Germinal center (tissue), 1 donor: ENCODE measurements at places on chromosomes 11 and 22.

GRCh38 chr22:34113381-34113780 is 193.1 kb upstream of the LARGE1 start:
- no peak for DNase-seq

DNA sequence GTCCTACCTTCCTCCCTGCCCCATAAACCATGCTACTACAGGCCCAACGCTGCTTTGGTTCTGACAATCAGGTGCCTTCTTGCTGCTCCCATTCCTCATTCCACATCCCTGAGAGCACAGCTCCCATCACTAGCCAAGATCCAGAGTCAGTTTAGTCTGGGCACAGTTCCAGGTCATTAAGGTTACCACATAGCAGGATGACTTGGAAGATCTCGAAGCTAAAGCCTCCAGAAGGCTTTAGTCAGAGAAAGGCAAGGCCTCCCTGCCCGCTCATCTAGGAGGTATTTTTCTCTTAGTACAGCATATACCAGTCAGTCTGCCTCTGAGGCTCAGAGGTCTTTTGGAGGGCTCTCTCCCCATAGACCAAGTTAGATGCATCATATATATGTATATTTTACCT is 30.3 kb downstream of the TRIM66 start:
- no peak for DNase-seq

- DNase-seq: no peak
These were observed 977.0 kb upstream of the CHORDC1 start for GRCh38 chr11:91199866-91200265.

- DNase-seq: no peak
These were observed 11.3 kb downstream of the CECR2 start for GRCh38 chr22:17380359-17381087.

- DNase-seq: no peak
These were observed 30.4 kb upstream of the SYT7 start for GRCh38 chr11:61611309-61611708.

GRCh38 chr11:57160665-57161064 is 21.1 kb upstream of the LRRC55 start:
- no peak for DNase-seq

DNA sequence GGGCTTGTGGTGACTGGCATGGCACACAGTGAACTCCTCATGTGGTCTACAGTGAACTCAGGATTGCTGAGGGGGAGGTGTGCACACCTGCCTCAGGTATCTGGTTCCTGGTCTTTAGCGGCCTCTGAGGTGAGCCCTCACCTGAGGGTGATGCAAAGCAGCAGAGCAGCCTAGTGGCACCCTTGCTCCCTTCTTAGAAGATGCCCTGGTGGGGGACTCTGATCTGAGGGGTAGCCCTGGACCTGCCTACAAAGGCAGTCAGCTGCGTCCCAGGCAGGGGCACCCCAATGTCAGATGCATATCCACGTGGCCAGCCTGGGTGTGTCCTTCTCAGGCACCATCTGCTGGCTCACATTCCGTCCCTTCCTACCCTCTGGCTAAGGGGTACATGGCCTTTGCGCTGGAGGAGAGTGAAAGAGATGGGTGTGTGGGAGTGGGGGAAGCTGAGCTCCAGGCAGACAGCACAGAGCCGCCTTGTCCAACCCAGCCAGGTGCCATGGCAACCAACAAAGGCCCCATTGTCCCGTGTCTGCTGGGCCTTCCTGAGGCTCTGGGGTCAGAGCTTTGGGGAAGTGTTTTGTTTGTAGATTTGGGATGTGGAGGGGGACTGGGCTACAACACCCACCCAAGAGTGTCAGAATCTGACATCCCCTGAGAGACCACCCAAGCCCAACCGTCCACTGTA is 5.8 kb downstream of the PLEKHB1 start:
- no peak for DNase-seq

- no peak for DNase-seq
These were observed 1.2 kb upstream of the TBC1D10A start for GRCh38 chr22:30327864-30328345.

DNA sequence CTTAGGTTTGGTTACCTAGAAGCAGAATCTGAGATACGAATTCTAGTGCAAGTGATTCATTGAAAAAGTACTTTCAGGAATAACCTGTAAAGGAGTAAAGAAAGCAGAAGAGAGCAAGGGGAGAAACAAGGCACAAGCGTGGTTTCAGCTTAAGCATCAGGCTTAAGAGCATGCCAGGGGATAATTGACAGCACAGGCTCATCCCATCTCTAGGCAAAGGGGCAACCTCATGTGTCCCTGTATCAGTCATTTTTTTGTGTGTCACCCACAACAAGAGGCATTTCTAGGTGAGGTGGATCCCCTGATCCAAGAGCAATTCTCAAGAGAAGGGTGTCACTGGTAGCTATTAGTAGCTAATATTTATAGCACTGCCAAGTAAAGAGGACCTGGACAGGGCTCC is 8.0 kb downstream of the PATE2 start:
- DNase-seq: no peak

DNA sequence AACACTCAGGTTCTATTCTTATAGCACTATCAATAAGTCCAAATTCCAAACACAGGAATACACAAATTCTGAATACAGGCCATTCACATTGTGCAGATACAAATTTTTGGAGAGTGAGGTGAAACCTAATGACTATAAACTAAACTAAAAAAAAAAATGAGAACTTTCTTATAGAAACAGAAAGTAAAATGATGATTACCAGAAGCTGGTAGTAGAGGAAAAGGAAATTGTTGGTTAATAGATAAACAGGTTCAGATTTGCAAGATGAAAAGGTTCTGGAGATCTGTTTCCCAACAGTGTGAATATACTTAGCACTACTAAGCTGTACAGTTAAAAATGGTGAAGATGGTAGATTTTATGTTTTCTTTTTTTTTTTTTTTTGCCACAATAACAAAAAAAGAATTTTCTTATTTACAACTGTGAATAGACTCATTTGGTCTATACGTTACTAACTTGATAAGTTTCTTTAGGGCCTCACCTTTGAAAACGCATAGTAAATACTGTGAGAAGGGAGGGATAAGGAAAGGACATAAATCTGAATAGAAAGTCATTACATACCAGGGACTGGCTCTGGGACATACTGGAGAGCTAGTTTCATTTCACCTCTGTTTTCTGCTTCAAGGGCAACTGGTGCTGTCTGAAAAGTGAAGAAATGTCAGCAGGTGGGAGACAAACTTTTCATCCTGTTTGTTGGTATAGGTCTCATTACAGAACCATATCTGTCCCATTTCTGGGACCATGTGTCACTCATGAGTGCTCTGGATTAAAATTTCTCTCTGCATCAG is 14.2 kb upstream of the CCDC89 start:
- DNase-seq: peak; percentile 13

GRCh38 chr11:15943418-15944197 is 412.7 kb downstream of the SOX6 start:
- DNase-seq: no peak

- no peak for DNase-seq
These were observed 101.8 kb downstream of the PHF21B start for GRCh38 chr22:44907765-44908737.

DNA sequence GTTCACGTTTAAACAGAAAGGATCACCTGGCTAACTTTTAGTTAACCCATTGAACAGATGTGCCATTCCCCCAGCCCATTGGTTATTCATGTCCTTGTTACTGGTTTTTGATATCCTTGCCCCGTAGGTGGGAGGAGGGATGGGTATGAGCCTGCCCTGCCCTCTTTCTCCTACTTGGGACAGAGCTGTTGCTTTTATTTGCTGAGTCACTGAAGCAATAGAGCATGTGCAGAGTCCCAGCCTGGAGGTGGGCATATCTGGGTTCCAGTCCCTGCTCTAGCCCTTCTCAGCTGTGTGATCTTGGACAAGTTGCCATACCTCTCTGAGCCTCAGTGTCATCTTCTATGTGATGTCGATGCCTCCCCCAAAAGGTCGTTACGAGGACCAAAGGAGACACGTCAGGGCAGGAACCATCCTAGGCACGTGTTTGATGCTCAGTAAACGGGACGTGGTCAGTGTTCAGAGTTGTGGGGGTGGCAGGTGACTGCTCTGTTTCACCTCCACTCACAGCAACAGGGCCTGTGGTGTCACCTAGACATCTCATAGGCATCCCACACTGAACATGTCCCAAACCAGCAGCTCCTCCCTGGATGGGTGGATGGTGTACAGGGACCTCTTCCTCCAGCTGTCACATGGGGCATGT is 61.0 kb downstream of the BMAL1 start:
- no peak for DNase-seq

DNA sequence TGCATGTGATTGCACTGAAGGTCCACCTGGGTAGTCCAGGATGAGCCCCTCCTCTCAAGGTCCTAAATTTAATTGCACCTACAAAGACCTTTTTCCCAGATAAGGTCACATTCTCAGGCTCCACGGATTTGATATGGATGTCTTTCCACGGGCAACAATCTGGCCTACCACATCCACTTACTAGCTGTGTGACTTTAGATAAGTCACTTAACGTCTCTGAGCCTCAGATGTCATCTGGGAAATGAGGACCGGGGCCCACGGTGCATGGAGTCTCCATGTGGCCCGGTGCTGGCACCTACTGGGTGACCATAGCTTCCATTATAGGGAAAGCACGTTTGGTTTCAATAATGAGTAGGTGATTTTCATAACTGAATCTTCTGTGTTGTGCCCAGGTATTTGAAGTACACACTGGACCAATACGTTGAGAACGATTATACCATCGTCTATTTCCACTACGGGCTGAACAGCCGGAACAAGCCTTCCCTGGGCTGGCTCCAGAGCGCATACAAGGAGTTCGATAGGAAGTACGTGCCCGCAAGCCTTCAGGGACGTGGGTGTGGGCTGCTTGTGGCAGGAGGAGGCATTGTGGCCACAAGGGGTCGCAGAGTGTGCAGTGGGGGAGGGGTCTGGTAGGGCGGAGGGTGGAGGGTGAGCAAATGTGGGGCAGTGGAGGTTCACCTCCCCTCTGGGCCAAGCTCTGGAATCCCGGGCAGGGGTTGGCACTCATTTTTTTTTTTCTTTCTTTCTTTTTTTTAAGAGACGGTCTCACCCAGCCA is 55.7 kb downstream of the ARHGAP8 start:
- no peak for DNase-seq

DNA sequence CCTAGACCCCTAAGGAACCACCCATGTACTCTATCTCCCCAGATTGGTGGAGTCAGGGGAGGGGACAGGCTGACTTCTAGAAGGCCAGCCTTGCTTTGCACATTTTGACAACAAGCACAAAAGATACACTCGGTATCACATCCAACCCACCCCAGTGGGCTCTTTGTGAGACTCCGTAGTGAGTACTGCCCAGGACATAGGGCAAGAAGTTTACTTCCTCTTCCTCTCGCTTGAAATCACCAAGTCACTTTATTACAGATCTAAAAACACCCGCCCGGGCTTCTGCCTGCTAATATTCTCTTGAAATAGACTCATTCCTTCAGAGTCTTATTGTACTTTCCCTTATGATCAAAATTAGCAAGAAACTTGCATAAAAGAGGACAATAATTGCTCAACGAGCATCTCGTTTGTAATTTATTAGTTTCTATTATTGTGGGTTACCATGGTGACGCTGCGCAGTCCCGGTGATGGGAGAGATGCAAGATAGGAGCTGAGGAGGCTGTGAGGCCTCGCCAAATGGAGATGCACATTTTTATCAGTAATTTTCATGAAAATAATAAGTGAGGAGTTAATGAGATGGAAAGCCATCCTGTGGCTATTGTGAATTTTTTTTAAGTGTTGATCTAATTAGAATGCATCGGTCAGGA is 96.9 kb downstream of the FEZ1 start:
- DNase-seq: no peak

GRCh38 chr11:124644426-124645280 is 22.0 kb downstream of the TBRG1 start:
- peak; percentile 40 for DNase-seq

DNA sequence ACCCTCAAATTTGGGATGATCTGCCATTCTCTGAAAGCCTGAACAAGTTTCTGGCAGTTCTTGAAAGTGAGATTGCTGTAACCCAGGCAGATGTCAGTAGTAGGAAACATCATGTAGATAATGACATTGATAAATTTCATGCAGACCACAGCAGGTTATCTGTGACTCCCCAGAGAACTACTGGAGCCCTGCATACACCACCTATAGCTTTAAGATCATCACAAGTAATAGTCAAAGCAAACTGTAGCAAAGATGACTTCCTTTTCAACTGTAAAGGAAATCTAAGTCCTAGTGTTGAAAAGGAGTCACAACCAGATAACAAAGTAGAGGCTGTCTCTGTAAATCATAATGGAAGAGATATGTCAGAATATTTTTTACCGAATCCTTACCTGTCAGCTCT is 31.0 kb downstream of the DDIAS start:
- no peak for DNase-seq

DNA sequence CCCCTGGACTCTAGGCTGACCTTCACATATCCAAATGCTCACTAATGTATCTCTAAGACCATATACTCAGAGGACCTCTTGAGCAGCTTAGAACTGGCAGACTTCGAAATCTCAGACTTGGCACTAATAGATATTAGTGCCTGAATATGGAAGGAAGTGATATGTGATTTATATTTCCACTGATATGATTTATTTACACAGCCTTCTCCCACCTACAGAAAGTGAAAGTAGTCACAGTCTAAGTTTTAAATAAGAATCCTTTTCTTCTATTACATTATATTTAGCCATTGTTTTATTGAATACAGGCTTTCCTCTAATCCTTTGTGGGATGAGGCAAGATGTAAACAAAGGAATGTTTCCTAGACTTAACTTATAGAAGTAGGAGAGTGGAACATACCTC is 6.7 kb upstream of the NAV2 start:
- no peak for DNase-seq

- DNase-seq: peak; percentile 48
These were observed 8.6 kb downstream of the THYN1 start for GRCh38 chr11:134244593-134244992.

DNA sequence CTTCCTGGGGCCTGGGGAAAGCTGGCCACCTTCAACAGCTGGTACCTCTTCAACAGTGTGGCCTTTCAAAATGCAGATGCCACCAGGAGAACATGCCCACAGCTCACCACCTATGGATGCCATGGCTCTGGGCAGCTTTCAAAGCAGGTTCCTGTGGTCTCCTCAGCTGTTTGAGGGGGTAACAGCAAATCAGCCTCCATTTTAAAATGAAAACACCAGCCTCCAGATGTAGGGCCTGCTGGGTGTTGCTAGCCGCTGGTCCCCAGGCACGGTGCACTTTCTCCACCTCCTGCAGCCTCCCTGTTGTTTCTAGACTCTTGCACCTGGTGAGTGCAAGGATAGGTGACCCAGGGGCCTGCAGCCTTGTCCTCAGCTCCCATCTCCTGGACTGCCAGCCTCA is 10.0 kb downstream of the CDPF1 start:
- DNase-seq: no peak

DNA sequence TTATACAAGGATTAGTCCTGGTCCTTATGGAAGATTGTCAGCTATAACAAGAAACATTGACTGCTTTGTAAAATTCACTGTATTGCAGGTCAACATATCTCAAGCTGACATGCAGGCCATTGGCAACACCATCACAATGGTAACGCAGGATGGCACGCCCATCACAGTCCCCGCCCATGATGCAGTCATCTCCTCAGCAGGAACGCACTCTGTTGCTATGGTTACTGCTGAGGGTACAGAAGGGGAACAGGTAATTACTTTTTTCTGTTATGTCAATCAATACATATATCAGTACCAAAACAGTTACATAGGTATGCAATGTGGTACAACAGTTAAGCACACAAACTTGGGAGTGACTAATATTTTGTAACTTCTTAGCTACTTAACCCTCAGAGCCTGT is 55.3 kb downstream of the ZNF143 start:
- no peak for DNase-seq

- DNase-seq: no peak
These were observed 10.8 kb downstream of the L3MBTL2 start for GRCh38 chr22:41215926-41216325.
